ENCODE measurements at places on chromosomes 7 and 10.

DNA sequence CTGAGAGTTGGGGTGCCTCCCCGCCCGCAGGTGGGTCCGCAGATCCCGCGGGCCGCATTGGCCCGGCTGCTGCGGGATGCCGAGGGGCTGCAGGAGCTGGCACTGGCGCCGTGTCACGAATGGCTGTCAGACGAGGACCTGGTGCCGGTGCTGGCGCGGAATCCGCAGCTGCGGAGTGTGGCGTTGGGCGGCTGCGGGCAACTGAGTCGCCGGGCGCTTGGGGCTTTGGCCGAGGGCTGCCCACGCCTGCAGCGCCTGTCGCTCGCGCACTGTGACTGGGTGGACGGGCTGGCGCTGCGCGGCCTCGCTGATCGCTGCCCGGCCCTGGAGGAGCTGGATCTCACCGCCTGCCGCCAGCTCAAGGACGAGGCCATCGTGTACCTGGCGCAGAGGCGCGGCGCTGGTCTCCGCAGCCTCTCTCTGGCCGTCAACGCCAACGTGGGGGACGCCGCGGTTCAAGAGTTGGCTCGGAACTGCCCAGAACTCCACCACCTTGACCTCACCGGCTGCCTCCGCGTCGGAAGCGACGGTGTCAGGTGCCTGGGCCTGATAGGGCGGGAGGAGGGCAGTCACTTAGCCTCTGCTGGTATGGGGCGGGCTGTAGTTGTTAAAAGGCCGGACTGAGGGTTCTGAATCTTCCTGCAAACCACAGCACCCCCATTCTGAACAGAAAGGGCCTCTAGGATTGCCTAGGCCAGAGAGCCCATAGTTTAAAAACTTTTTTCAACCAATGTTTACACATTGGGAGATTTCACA, 1.3 kb downstream of the FBXL15 start:
- DNase-seq = no peak

DNA sequence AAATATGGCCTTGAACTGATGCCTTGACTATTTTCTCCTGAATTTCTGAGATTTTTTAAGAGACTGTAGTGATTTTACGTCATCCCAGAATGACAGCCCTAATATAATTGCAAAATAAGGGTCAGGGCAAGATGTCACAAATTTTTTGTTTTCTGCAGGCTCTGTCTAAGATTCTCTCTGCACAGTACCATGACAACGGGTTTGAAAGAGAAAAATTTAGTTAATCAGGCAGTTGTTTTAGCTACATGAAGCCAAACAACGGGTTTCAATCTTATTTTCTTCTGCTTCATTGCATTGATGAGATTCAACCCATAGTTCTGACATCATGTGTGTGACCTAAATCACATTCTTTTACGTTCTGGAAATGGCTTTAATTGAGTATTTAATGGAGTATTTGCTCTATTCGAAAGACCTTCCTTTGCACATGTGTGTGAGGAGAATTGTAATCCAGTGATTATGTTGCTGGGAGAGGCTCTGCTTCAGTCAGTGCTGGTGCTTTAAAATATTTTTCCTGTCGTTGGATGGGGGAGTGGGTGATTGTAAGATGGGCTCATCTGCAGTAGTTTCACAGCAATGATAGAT, 118.0 kb upstream of the RHOBTB1 start:
- no peak for DNase-seq

DNA sequence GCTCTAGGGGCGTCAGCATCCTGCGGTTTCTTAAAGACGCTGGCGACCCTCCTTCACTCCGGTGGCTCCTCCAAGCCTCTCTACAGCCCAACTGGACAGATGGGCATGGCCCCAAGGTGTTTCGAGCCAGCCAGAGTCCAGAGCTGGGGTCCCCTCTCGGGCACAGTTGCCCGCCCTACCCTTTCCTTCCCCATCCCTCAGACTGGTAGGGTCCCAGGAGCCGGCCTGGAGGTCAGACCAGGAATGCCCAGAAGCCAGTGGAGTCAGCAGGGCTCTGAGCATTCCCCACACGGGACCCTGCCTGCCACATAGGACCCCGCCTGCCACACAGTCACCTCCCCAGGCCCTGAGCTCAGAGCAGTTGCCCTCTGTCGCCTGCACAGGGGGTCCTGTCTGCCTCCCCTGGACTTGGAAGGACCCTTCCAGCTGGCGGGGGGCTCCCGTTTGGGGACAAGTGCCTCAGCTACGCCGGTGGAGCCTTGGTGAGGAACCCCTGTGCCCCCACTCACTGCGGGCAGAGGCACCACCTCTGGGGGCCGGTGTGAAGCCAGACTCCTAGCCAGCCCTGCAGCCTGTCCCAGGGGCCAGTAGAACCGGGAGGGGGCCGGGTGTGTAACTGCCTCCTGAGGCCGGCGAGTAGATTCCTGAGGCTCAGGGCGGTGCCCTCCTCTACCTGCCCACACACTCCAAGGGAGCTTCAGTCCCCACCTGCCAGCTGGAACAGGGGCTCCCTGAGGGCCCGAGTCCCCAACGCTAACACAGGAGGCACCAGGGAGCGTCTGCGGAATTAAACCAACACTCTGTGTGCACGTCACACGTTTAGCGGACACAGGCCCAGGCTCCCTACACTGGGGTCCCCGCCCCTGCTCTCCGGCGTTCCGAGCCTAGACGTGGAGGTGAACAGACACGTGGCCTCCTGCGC, 19.4 kb upstream of the PDGFA start:
- DNase-seq = no peak

- DNase-seq = no peak
Observed at GRCh38 chr7:66296557-66296956, 91.4 kb downstream of the TPST1 start.

DNA sequence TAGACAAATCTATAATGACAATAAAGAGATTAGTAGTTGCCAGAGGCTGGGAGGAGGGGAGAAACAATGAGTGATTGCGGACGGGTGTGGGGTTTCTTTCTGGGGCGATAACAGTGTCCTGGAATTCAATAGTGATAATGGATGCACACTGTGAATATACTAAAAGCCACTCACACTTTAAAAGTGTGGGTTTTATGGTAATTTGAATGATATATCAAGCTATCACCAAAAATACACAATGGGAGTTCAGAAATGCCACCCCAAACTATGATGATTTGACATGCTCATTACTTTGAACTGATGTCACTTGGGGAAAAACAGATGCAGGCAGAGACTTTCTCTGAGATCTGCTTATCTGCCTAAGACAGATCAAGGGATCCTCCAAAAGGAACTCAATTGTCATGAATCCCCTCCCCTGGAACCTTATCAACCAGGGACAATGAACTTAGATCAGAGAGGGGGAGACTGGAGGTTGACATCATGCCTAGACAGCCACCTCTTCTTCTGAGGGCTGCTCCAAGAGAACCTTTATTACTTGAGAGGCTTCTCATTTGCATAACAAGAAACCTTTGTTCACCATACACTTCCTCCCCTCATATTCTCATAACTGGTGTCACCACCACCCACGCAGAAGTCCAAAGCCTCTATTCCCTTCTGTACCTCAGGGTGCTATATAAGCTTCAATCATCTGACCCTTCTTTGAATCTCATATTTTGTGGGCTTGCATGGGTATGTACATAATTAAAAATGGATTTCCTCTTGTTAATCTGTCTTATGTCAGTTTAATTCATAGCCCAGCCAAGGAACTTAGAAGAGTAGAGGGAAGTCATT, 14.8 kb upstream of the ZC3HAV1 start:
- no peak for DNase-seq
